ENCODE measurements at places on chromosomes 5 and 9. TPM values are rescaled to one million over a fixed set of nuclear protein-coding genes. Genes with fewer than 3 reads are reported as not detected.

- no peak for DNase-seq
Measured at GRCh38 chr5:122153774-122154173, 24.4 kb downstream of the ZNF474 start.

SLC6A19 gene
- total RNA-seq: not detected

- DNase-seq: peak; percentile 95
Measured at GRCh38 chr5:140107312-140108092, 6.4 kb upstream of the PURA start.

DNA sequence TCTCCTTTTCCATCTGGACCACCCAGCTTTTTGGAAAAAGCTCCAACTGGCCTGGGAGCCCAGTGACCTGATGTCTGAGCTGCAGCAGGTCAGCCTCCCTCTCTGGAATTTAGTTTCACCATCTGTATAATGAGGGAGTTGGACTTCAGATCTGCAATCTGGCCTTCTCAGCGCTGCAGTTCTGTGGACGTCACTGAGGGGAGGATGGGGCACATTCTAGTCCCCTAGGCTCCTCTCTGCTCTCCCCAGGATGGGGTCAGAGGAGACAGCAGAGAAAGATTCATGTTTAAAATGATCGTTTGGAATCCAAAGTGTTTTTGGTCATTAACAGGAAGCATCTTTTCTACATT is 10.2 kb downstream of the OR13J1 start:
- no peak for DNase-seq

PGM5 gene
- not detected for total RNA-seq

DDX4 gene
- total RNA-seq: not detected

GRCh38 chr5:57947181-57947580 is 464.6 kb upstream of the ACTBL2 start:
- no peak for DNase-seq

- no peak for DNase-seq
Measured at GRCh38 chr9:113591899-113592625, 128.5 kb downstream of the RGS3 start.

NUP214 gene
- 79.5 TPM for total RNA-seq

- DNase-seq: no peak
Measured at GRCh38 chr9:137467161-137467581, 8.0 kb upstream of the NSMF start.

ARHGEF28 gene
- total RNA-seq: not detected

DNA sequence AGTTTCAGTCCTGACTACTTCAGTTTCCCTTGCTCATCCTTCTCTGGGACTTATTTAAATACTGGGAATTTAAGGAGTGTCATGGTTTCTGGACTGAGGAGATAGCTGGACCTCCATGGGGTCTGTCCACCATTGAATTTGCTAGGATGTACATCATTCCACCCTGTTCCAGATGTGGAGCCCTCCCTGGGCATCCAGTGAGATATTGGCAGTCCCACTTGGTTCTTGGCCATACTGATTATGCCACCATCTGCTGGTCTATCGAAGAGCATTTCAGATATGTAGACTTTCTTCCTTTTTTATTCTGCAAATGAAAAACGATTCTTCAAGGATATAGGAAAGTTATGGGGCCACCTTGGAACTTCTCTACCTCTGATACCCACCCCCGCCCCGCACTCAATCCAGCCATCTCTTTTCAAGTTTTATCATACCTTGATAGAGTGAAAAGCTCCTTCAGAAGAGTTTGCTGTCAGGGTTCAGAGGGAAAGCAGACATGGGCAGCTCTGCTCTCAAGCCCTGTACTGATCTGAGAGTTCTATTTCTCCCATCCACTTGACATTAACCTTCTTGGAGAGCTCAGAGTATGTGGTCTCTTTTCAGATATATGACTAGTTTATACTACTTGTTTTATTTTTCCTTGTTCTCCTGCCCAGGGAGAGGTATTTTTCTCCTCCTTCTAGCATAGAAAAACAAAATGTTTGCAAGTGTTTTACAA is 490.7 kb upstream of the SGCD start:
- DNase-seq: no peak

DNA sequence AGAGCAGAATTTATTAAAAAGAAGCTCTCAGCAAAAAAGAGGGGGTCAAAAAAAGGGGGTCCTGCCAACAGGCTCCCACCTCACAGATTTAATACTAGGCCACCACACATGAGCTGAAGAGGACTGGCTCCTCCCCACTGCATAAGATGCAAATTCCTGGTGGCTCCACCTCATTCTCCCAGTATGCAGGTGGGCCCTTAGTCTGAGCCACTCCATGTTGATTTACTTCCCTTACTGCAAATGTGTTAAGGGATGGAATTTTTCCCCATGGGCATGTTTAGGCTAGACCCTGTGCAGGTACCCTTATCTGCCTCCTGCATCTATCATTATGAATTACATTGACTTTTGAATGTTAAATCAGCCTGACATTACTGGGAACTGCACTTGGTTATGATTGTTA is 82.9 kb downstream of the ISOC1 start:
- DNase-seq: no peak

DNA sequence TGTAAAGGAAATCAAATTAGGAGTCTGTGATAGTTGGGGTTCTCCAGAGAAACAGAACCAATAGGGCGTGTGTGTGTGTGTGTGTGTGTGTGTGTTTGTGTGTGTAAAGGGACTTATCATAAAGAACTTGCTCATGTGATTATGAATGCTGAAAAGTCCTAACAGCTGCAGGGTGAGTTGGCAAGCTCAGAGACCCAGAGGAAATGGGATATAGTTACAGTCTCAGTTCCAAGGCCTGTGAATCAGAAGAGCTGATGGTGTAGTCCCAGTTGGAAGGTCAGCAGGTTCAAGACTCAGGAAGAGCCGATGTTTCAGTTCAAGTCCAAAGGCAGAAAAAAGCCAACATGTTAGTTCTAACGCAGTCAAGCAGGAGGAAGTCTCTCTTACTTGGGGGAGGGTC is 214.2 kb downstream of the ELAVL2 start:
- no peak for DNase-seq

GRCh38 chr5:158234323-158235158 is 375.6 kb upstream of the CLINT1 start:
- no peak for DNase-seq

PCDHGB3 gene
- 0.50 TPM for total RNA-seq

DNA sequence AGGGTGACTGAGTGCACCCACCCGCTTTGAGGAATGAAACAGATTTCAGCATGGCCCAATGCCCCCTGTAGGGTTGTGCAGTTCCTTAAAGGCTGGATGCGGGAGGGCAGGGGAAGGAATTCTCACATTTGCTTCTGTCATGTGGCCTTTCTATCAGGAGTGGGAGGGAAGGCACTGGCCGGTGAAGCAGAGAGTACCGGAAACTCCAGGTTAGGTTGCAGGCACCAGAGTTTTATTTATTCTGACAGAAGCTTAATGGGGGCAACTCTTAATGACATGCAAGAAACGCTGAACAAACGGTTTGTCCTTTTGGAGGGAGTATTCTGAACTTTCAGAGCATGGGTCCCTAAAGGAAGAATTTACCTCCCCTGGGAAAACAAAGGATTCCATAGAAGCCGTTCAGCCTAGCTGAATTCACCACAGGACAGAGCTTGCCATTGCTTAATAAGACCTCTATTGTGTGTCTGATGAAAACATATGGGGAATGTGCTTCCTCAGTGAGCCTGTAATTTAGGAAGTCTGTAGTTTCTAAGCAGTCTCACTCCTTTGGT is 44.1 kb upstream of the EQTN start:
- DNase-seq: no peak

GRCh38 chr5:136015966-136016650 is 12.7 kb upstream of the TGFBI start:
- DNase-seq: no peak

CFAP77 gene
- not detected for total RNA-seq

GALT gene
- total RNA-seq: 261 TPM

- DNase-seq: no peak
Measured at GRCh38 chr9:93079371-93079770, 16.6 kb upstream of the CARD19 start.

DNA sequence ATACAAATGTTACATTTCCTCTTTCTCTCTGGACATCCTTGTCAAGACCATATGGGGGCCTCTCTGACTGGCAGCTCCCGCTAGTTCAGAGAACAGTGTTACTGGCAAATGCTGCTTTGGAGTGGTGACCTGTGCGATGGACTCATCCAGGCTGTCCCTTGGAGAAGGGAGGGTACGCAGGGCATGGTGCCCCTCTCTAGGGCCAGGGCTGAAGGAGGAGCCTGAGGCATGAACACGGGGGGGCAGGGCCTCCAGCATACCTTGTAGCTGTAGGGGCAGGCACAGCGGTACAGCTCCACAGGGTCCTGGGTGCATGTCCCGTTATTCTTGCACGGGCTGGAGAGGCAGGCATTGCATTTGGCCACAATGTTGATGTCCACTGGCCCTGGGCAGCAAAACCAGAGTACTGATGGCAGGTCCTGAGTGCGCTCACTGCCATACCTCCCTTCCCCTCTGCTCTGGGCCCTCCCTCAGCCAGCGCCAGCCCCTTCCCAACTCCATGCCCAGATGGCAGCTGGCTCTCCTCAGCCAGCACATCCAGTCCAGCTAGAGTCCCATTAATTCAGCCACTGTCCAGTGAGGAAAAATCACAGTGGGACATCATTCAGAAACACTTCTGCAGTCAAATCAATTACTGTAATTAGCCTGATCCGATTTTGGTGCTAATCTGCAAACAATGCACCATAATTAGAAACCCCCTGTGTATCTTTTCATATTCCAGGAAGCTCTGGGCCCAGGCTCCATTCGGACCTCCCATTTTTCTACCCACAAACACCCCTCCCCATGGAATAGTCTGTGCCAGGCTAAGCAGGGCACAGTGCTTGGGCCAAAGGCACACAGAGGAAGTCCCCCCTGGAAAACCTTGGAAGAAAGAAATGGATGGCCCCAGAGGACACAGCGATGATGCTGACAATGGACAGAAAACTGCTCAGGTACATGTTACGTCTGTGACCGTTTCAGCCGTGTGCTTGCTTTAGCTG is 128.8 kb upstream of the PANK3 start:
- DNase-seq: no peak

ARL14EPL gene
- not detected for total RNA-seq

DNA sequence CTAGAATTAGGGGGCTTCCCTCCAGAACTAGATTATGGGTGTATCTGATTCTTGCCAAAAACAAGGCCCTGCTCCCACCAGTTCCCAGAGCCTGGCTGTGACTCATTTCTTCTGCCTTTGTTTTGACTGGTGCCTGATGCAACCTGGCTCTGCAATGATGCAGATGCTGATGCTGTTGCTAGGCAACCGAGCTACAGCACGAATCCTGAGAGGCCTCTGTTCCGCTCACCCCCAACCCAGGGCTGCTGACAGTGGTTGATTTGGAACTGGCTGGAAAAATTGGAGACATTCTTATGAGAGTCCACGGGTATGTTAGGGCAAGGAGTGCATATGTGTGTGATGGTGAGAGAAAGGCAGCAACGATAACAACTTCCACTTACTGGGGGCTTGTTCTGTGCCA is 100.3 kb downstream of the NSG2 start:
- no peak for DNase-seq

DNA sequence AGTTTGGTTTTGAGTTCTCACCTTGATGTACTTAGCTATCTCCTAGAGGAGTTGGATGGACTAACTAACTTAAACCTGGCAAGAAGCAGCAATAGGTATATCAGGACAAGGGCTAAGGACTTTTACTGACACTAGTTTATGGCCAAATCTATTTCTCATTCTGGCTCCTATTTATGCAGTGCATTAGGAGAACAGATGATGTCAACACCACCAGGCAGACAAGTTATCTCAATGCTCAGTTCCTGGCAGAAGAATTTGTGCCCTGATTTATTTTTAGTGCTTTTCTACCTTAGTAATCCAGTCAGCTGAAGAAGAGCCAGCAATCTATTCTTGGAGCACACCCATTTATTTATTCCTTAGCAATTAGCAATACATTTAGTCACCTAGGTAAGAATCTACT is 30.7 kb upstream of the MYOT start:
- no peak for DNase-seq

NRARP gene
- total RNA-seq: 0.25 TPM

GRCh38 chr9:136045595-136046553 is 49.2 kb downstream of the NACC2 start:
- DNase-seq: no peak
